MG63 (cell line): ENCODE measurements at places on chromosomes 12 and 14. TPM values are rescaled to one million over a fixed set of nuclear protein-coding genes. Genes with fewer than 3 reads are reported as not detected.

ARHGEF40 gene
- total RNA-seq, result 9.1 and 10.0 TPM in 2 replicates

C1QL4 gene
- total RNA-seq, result 0.10 TPM in 1 of 2 replicates, not detected in the other

OR6C2 gene
- not detected in 2 replicates for total RNA-seq

ZNF664 gene
- total RNA-seq, result 34.2 and 37.9 TPM in 2 replicates

ACRBP gene
- total RNA-seq, result not detected in 2 replicates

ALKBH2 gene
- 46.7 and 54.9 TPM in 2 replicates for total RNA-seq

CLEC14A gene
- total RNA-seq, result not detected in 2 replicates

TSPAN19 gene
- total RNA-seq, result not detected in 2 replicates

GALNT9 gene
- 3.3 and 5.5 TPM in 2 replicates for total RNA-seq

ATL1 gene
- total RNA-seq, result 0.10 TPM in 1 of 2 replicates, not detected in the other

SMCO2 gene
- not detected in 2 replicates for total RNA-seq

EPYC gene
- not detected in 2 replicates for total RNA-seq

PPP4R4 gene
- total RNA-seq, result 0.23 TPM in 1 of 2 replicates, not detected in the other

OVCH1 gene
- not detected in 2 replicates for total RNA-seq

KCNA5 gene
- total RNA-seq, result not detected in 2 replicates

RHEBL1 gene
- total RNA-seq, result 0.16 TPM in 1 of 2 replicates, not detected in the other

JPH4 gene
- total RNA-seq, result not detected in 2 replicates

ATF7IP gene
- total RNA-seq, result 15.3 and 19.9 TPM in 2 replicates

EML5 gene
- 0.23 and 0.62 TPM in 2 replicates for total RNA-seq

TC2N gene
- total RNA-seq, result 0.53 TPM in 1 of 2 replicates, not detected in the other

NABP2 gene
- total RNA-seq, result 61.0 and 115 TPM in 2 replicates

OTOGL gene
- 0.32 TPM in 1 of 2 replicates, not detected in the other for total RNA-seq

ANKRD33 gene
- total RNA-seq, result not detected in 2 replicates

SLC38A4 gene
- total RNA-seq, result 3.0 and 7.8 TPM in 2 replicates

FOXN4 gene
- not detected in 2 replicates for total RNA-seq

CD163 gene
- not detected in 2 replicates for total RNA-seq

LPAR5 gene
- total RNA-seq, result 0.03 TPM in 1 of 2 replicates, not detected in the other

MYH7 gene
- not detected in 2 replicates for total RNA-seq

CLEC2B gene
- 14.3 and 27.2 TPM in 2 replicates for total RNA-seq

SLC17A8 gene
- total RNA-seq, result not detected in 2 replicates

TRAF3 gene
- 10.8 and 12.0 TPM in 2 replicates for total RNA-seq

KRT6C gene
- total RNA-seq, result not detected in 2 replicates
